ENCODE measurements at places on chromosomes 12 and 14. TPM values are rescaled to one million over a fixed set of nuclear protein-coding genes. Genes with fewer than 3 reads are reported as not detected.

IGF1 gene
- 0.09 TPM for total RNA-seq

CBLN3 gene
- total RNA-seq, result 1.3 TPM

PRB2 gene
- total RNA-seq, result not detected

BRMS1L gene
- 6.5 TPM for total RNA-seq

COL2A1 gene
- not detected for total RNA-seq

SYNDIG1L gene
- total RNA-seq, result not detected

C3AR1 gene
- 0.28 TPM for total RNA-seq

IQSEC3 gene
- total RNA-seq, result not detected

SSTR1 gene
- 0.09 TPM for total RNA-seq

CPM gene
- 0.47 TPM for total RNA-seq

TEX22 gene
- 0.09 TPM for total RNA-seq

TMEM30B gene
- 0.09 TPM for total RNA-seq

TESPA1 gene
- total RNA-seq, result not detected

SLC2A3 gene
- 54.7 TPM for total RNA-seq
